T-helper 17 cell (primary cell): ENCODE measurements at places on chromosomes 1 and 21.

GRCh38 chr21:45532826-45533360, 9.3 kb downstream of the SLC19A1 start:
- DNase-seq, result peak; percentile 5

- no peak for DNase-seq
Observed at GRCh38 chr1:168134642-168135041, 2.1 kb downstream of the GPR161 start.

- DNase-seq, result no peak
Observed at GRCh38 chr1:48853006-48853405, 76.3 kb upstream of the BEND5 start.

DNA sequence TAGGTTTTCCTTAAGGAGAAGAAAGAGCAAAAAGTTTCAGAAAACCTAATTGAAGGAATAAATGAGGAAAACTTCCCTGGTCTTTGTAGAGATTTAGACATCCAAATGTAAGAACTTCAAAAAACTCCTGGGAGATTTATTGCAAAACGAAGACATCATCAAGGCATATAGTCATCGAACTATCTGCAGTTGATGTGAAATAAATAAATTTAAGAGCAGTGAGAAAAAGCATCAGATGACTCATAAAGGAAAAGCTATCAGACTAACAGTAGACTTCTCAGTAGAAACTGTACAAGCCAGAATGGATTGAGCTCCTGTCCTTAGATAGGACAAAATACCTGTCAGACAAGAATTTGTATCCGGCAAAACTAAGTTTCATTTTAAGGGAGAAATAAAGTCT, 569.4 kb upstream of the ADAMTS5 start:
- no peak for DNase-seq

DNA sequence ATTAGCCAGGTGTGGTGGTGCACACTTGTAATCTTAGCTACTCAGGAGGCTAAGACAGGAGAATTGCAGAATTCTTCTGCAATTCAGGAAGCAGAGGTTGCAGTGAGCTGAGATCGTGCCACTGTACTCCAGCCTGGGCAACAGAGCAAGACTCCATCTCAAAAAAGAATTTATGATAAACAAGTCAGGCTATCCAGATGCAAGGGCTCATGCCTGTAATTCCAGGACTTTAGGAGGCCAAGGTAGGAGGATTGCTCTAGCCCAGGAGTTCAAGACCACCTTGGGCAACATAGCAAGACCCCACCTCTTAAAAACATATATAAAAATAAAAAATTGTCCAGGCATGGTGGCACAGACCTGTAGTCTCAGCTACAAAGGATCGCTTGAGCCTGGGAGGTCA, 10.5 kb upstream of the CBR3 start:
- no peak for DNase-seq

DNA sequence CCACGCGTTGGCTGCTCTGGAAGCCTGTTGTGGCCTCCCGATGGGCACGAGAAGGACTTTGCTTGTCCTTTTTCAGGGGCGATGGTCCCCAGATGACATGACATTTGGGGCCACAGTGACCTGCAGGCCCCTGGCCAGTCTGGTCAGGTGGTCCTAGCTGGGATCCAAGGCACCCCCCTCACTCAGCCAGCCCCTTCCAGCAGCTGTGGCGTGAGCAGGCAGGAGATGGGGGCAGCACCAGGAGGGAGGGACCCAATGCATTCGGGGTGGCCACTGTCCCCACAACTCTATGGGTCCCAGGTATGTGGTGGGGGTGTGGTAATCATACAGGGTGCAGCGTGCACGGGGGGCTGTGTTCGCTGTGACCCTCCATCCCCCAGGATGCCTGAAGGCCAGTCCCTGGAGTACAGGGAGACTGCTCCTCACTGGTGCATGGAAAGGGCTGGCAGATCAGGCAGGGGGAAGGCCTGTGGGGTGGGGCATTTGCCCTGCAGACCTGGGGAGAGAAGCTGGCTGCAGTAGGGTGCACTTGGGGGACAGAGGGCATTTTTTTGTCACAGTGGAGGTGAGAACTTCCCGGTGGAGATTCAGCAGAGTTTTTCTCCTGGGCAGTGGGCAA, 31.7 kb downstream of the WNT3A start:
- no peak for DNase-seq

- no peak for DNase-seq
Observed at GRCh38 chr1:164983023-164983650, 373.4 kb downstream of the LMX1A start.

- no peak for DNase-seq
Observed at GRCh38 chr1:31774495-31774894, 10.4 kb upstream of the ADGRB2 start.
